ENCODE measurements at places on chromosomes 7 and 10.
A peak's percentile ranks its signal among the peaks of the same experiment; 100 is the strongest.

- no peak for DNase-seq
Observed at GRCh38 chr7:585229-585711, 65.6 kb upstream of the PDGFA start.

DNA sequence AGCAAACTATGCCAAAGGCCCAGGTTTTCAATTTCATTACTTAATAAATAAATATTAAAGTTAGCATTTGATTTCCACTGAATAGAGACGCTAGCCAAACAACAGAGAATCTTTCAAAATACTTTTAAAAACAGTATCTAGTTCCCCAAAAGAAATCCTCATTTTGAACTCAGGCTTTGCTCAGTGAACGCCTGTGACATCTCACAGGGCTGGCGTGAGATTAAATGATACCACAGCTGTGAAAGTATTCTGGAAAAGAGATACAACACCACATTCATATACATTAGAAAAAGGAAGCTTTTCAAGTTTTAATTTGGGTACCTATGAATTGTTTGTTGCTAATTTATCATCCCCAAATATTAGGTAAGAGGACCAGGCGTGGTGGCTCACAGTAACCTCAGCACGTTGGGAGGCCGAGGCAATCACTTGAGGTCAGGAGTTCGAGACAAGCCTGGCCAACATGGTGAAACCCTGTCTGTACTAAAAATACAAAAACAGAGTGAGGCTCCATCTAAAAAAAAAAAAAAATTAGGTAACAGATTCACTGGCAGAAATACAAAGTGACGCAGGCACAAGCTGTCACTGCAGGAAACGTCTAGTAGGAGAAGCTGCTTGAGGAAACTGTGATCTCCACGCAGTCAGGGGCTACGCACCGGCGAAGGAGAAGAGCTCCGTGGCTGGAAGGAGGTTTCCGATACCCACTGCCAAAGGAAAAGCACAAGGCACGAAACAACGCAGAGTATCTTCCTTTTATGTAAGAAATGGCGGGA lies 50.0 kb downstream of the AMZ1 start:
- DNase-seq = no peak

- no peak for DNase-seq
Observed at GRCh38 chr10:43403911-43404703, 4.9 kb downstream of the HNRNPF start.

- peak; percentile 26 for DNase-seq
Observed at GRCh38 chr7:129951226-129952085, 1.3 kb downstream of the UBE2H start.

DNA sequence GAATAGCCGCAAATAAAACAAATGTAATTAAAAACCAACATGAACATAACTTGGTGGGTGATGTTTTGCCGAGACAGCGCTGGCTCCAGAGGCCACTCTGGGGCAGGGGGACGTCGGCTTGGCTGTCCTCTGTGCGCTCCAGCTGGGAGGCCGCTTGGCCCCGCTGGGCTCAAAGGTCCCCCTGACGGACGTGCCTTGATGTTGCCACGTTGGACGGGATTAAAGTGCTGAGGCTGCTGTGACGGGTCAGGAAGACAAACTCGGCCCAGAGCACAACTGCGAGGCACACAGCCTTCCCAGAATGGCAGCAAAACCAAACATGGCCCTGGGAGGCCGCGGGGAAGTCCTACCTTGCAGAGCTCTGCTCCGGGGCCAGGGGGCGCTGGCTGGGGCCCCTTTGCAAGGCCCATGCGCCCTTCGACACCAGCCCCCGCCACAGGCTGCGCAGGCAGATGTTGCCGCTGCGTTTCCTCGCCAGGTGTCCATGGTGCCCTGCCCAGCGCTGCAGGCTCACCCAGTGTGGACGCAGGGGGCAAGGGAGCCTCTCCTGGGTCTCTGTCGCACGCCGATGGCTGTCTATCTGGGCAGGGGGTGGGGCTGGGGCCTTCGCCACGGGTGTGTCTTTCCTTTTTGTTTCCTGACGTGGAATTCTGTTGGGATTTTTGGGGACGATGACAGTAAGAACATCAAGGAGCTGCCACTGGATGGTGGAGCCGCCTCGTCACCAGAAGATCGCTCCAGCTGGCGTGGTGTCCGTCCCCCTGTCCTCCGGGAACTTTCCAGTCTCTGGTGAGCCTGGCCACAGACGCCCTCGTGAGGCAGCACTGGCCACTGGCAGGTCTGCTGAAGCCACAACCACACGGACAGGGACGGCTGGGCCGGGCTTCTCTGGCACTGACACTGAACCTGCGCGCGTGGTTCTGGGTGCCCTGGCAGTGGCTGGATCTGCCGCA lies 99.6 kb upstream of the DIP2C start:
- DNase-seq = peak; percentile 82

DNA sequence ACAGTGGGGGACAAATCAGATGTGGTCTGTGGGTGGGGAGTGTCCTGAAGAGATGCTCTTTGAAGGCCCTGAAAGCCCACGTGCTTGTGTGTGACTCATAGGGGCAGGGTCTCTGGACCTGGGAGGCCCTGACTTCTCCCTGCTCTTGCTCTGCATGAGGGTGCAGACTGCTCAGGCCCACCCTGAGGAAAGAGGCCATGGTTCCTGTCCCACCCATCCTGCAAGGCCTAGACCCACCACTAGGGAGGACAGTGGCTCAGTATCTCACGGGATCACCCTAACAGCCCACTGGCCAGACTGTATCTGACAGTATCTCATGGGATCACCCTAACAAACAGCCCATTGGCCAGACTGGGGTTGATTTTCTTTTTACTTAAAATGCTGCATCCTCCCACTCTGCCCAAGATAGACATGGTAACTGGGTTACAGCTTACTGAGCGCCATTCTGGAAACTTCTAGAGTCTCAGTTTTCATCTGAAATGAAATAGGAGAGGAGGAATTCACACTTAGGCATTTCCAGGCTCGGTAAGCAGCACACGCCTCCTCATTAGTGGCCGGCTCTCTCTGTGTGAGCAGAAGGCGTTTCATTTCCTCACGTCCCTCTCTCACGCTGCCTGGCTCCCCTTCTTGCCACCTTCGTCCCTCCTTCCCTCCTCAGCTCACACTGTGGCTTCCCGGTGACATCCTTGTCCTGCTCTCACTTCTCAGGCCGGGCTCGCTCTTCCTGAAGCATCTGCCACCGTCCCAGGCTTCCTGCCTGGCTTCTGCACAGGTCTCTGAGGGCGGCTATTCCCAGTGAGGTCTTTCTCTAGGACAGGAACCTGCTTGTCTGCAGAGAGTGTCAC lies 242.6 kb downstream of the GLRX3 start:
- DNase-seq = no peak

DNA sequence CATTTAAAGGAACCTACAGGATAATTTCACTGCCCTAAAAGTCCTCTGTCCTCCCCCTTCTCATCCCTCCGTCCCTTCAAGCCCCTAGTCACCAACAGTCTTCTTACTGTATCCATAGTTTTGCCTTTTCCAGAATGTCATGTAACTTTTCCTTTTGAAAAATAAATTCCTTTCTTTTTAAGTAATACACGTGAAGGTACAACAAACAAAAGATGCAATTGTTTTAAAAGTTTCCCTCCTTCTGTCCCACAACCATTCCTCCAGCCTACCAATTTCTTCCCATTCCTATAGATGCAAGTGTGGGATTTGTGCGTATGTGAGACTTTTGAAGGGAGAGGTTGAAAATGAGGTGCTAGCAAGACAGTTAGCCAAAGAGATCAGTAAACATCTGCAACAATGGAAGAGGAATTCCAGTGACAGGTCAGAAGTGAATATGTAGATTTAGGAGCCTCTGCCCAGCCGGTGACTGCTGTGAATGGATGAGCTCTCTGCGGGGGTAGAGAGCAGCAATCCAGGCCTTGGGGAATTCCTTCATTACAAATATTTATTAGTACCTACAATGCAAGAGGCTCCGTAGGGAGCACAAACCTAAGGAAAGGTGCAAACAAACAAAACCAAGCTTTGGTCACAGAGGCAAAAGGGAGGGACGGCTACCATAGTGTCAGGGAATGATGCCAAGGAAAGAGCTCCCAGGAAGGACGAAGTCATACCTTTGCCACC lies 243.6 kb downstream of the SKIDA1 start:
- DNase-seq = no peak

DNA sequence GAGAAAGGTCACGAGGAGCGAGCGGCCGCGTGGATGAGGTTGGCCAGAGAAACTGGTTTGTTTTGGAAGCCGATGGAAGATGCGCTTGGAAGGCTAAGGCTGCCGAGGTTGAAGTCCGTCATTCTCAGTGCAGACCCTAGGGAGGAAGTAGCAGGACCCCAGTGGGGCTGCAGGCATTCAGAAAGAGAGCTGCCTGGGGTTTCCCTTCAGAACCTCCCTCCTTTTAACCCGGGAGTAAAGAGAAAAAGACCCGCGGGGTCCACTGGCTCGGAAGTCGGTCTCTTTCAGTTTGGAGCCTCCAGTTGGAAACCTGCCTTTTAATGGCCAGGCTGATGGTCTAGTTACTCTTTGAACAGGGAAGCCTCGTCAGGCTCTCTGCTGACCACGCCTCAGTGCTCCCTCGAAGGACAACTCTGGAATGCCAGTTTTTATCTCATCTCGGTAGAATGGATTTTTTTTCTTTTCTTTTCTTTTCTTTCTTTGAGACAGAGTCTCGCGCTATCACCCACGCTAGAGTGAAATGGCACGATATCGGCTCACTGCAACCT lies 188.6 kb downstream of the CUX1 start:
- DNase-seq = no peak

DNA sequence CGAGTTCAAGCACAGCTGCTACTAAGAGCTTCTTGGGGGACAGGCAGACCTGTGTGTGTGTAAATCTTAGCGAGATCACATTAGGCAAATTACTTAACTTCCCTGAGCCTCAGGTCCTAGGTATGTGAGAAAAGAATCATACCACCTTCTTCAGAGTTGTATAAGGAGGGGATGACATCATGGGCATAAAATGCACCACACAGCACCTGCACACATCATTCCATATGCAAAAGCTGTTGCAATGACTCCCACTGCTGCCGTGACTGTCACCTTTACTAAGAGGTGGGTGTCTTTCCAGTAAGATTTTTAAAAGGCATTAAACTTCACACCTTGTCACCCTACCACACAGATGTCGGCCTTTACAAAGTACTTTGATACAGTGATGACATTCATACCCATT lies 146.0 kb downstream of the FANK1 start:
- DNase-seq = no peak

- no peak for DNase-seq
Observed at GRCh38 chr10:130453721-130454542, 317.7 kb downstream of the GLRX3 start.

GRCh38 chr7:101882595-101883564 lies 65.5 kb downstream of the CUX1 start:
- peak; percentile 100 for DNase-seq

GRCh38 chr7:30931161-30931928 lies 19.7 kb downstream of the AQP1 start:
- DNase-seq = peak; percentile 48

- DNase-seq = no peak
Observed at GRCh38 chr7:129187681-129188371, 607 bp upstream of the SMO start.

DNA sequence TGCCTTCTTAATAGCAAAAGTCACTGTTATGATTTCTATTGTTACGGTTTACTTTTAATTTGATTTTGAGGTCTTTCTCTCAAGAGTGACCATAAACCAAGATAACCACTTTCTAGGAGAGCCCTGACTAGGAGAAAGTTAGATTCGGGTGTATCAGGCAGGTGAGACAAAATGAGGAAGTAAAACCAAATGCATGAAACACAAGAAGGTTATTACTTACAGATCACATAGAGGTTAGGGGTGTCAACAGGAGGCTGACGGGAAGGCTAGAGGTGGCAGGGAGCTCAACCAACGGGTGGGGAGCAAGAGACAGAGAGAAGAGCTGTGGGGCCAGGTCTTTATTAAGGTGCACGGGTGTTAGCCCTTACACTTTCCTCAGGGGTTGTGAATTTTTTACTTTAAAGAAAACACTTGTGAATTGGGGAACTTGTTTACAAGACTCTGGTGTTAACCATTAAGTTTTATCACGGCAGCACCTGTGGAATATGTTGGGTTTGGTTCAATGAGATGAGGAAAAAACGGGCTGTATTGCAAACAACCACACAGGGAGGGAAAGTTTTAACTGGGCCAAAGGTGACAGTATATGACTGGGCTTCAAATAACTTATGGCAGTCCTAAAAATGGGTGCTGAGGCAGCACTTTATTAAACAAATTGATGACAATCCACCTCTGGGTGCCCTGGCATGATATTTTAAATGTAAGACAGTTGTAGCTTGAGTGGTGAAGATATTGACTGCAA lies 154.9 kb downstream of the SDHAF3 start:
- no peak for DNase-seq

- peak; percentile 78 for DNase-seq
Observed at GRCh38 chr10:74669210-74669609, 157.2 kb upstream of the KAT6B start.

DNA sequence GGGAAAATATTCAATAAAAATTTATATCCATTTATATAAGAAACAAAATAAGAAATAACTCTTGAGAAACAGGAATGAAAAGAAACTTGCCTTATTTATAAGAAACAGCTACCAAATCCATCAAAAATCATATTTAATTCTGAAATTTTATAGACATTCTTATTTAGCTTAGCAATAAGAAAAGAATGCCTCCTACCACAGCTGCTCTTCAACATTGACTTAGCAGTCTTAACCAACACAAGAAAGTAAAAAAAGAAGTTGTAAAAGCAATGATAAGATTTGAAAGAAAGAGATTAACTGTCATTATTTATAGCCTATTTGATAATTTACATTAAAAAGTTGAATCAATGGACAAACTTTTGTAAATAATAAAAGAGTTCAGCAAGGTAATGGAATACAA lies 212.8 kb downstream of the ZNF365 start:
- peak; percentile 31 for DNase-seq

- peak; percentile 2 for DNase-seq
Observed at GRCh38 chr7:158495786-158496185, 91.8 kb downstream of the PTPRN2 start.

GRCh38 chr7:23242321-23242720 lies 4.3 kb upstream of the GPNMB start:
- no peak for DNase-seq

- no peak for DNase-seq
Observed at GRCh38 chr10:84447701-84448400, 119.5 kb downstream of the CCSER2 start.

GRCh38 chr7:33762911-33763306 lies 142.4 kb upstream of the BMPER start:
- no peak for DNase-seq

GRCh38 chr7:30476459-30477145 lies 2.0 kb downstream of the NOD1 start:
- no peak for DNase-seq

GRCh38 chr7:28732071-28732869 lies 225.9 kb downstream of the TRIL start:
- DNase-seq = peak; percentile 67

DNA sequence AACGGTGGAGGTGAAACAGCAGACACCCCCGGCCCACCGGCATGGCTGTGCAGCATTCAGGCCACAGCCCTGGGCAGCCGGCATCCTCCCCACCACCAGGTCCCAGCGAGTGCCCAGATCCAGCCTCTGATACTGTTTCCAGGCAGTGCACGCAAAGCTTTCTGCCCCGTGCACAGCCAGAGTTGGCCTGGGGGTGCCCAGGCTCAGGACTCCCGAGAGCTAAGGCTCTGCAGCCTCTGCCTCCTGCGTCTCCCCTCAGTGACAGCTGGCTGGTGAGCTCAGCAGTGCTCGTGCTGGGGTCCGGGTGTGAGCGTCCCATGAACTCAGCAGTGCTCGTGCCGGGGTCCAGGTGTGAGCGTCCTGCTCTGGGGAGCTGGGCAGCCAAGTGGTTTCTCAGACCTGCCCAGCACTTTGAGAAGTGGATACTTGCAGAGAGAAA lies 65.4 kb downstream of the CFAP46 start:
- DNase-seq = no peak

Data from EH (cell line).